ENCODE measurements at places on chromosomes 13 and 19.

DNA sequence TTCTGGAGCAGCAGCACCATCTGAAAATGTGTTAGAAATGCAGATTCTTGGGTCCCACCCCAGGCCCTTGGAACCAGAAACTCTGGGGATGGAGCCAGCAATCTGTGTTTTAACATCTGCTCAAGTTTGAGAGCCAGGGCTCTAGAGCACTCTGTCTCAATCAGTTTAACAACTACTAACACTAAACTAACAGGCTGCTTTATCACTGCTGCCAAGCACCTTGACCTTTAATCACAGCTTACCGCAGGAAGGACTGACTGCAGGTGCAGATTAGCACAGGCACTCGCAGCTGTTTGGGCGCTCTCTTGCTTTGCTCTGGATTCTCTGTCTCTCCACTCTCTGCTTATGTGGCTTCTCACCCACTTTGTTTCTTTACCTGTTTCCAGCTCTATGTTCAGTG, 163.5 kb downstream of the MTUS2 start:
- DNase-seq: no peak

- DNase-seq: no peak
Observed at GRCh38 chr19:1503089-1503924, 9.5 kb downstream of the ADAMTSL5 start.

- no peak for DNase-seq
Observed at GRCh38 chr19:46132508-46133100, 8.1 kb upstream of the IGFL3 start.

GRCh38 chr19:45474606-45475521, 7.1 kb downstream of the FOSB start:
- peak; percentile 31 for DNase-seq

GRCh38 chr13:93435651-93436050, 209.0 kb downstream of the GPC6 start:
- DNase-seq: no peak

DNA sequence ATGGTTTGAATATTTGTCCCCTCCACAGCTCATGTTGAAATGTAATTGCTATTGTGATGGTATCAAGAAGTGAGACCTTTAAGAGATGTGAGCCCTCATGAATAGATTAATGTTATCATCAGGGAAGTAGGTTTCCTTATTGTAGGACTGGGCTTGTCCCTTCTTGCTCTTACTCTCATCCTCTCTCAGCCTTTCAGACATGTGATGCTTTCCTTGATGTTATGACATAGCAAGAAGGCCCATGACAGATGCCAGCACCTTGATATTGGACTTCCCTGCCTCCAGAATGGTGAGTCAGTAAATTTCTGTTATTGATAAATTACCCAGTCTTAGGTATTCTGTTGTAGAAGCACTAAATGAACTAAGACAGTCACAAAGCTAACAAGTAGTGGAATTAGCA, 5.7 kb upstream of the ZMYM2 start:
- no peak for DNase-seq

DNA sequence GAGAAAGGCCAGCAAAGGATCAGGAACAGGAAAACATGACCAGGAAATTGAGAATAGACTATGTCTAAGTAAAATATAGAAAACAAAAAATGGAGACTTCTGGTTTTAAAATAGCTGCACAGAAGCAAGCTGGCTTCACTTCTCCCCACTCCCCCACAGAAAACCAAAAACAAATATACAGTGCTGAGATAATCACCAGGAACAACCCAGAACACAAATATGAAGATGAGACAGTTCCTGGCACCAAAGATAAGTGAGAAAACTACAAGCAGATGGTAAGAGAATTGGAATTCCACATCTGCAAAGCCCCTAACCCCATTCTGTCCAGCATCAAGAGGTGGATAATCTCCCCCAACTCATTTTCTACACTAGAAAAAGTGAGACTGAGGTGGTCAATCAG, 397.7 kb downstream of the SUCLA2 start:
- DNase-seq: no peak

GRCh38 chr19:13611596-13611995, 105.3 kb upstream of the CACNA1A start:
- no peak for DNase-seq

- DNase-seq: no peak
Observed at GRCh38 chr13:79986890-79987289, 354.0 kb downstream of the SPRY2 start.

DNA sequence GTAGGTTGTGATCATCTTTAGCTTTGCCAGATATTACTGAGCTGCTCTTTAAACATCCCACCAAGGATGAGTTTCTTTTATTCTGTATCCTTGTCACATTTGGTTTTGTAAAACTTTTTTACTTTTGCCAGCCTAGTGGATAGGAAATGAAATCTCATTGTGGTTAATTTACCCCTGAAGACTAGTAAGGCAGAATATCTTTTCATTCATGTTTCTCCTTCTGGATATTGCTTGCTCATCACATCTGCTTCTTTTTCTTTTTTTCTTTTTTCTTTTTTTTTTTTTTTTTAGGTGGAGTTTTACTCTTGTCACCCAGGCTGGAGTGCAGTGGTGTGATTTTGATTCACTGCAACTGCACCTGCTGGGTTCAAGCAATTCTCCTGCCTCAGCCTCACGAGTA, 31.3 kb downstream of the SIPA1L3 start:
- DNase-seq: no peak

- DNase-seq: no peak
Observed at GRCh38 chr13:40537146-40537895, 129.1 kb downstream of the FOXO1 start.

GRCh38 chr13:113806526-113806925, 47.5 kb downstream of the TMEM255B start:
- no peak for DNase-seq

DNA sequence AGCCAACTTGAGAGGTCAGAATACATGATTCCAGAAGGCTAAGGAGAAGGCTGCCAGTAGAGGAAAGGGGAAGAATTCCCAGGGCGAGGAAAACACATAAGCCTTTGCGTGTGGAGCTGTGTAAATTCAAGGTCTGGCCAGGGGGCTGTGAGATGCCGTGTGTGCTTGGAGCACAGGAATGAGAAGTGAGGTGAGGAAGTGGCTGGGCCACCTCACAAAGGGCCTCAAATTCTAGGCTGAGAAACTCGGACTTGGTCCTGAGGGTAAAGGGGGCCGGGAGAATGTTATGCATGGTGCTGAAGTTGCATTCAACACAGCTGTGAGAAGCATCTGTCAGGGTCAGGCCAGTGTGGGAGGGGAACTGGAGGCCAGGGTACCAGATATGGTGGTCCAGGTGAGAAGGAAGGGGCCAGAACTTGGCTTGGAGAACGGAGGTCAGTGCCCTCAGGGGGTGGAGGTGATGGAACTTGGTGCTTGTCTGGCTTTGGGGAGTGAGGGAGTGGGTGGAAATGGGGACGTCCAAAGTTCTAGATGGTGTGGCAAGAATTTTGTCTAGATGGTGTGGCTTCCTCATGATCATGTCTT, 4.9 kb upstream of the ZNF580 start:
- DNase-seq: no peak

GRCh38 chr13:23440821-23441618, 7.5 kb upstream of the SACS start:
- no peak for DNase-seq

GRCh38 chr19:3983936-3984583, 1.2 kb downstream of the EEF2 start:
- no peak for DNase-seq

DNA sequence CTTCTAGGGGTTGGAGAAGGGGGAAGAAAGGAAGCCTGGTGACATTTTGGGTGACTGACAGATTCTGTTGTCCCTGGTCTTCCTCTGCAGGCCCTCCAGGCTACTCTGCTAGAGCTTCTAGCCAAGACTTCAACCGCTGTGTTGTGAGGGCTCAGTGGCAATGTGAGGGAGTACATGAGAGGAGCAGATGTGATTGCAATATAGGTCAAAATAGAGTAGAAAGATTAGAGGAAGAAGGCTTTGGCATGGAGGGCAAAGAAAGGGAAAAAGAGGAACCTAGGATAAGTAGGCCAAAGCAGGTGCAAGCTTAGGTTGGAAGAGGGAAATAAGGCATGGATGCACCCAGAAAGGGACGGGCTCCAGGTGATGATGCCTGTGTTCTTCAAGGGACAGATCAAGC, 216.9 kb downstream of the RGCC start:
- DNase-seq: no peak

- no peak for DNase-seq
Observed at GRCh38 chr19:46520616-46521015, 24.9 kb upstream of the PNMA8B start.

DNA sequence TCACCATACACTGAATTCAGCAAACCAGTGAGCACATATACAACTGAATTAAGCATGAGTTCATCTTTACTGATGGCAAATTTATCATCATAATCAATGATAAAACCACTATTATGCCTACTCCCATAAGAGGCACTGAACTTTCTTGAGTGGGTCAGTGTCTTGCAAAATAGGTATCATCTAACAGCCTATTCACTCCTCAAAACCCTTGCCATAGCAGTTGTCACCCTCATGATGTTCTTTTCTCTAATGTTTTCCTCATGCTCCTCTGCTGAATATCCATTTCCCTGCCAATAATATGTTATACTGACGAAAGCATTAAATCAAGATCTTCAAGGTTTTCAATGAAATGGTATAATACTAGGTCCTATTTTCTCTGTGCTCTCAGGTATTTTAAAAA, 5.6 kb downstream of the ARGLU1 start:
- no peak for DNase-seq

- no peak for DNase-seq
Observed at GRCh38 chr19:42292042-42292960, 9.6 kb upstream of the PRR19 start.

- peak; percentile 66 for DNase-seq
Observed at GRCh38 chr13:98416408-98416807, 160.5 kb downstream of the STK24 start.

GRCh38 chr13:31947506-31947905, 84.1 kb upstream of the FRY start:
- no peak for DNase-seq

DNA sequence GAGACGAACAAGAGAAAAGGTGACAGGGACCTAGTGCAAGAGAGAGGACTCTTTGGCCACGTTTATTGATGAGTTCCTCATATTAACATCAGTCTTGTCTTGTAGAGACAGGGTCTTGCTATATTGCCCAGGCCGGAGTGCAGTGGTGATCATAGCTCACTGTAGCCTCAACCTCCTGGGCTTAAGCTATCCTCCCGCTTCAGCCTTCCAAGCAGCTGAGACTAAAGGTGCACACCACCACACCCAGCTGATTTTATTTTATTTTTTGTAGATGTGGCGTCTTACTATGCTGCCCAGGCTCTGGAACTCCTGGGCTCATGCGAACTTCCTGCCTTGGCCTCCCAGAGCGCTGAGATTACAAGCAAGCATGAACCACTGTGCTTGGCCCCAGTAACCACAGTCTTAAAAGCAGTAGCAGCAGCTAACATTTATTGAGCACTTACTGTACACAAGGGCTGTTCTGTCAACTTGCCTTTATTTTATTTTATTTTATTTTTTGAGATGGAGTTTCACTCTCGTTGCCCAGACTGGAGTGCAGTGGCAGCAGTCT, 1.1 kb upstream of the SH2D3A start:
- no peak for DNase-seq

GRCh38 chr13:51562011-51562671, 22.1 kb upstream of the WDFY2 start:
- DNase-seq: no peak

DNA sequence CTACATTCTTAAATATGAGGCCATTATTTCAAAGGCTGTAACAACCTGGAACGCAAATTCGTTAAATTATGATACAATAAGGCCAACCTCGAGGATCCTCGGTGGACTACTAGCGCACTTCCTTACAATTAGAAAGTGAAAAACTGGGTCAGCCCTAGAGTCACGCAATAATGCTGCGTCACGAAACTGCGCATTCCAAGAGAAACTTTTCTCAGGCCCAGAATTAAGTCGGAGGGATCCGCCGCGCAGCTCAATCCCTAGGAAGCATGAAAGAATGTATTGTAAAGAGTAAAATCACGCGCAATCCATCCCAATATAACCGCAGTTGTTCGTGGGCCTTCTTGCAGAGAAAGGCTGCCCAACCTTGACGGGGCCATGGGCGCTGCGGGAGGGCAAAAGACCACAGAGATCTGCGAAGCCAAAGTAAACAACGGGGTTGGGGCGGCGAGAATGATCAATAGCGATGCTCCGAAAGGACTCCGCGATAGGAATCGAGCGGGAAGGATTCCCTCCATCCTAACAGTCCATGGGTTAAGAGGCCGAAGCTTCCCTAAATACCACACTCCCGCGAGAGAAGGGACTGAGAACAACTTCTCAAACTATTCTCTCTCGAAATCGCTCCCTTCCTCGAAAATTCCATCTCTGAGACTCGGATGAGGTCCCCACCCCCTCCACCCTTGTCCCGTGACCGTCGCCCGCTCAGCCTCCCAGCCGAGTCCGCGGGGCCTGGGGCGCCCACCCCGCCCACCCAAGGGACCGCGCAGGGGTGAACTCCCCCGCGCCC, 564 bp downstream of the SPART start:
- peak; percentile 71 for DNase-seq

DNA sequence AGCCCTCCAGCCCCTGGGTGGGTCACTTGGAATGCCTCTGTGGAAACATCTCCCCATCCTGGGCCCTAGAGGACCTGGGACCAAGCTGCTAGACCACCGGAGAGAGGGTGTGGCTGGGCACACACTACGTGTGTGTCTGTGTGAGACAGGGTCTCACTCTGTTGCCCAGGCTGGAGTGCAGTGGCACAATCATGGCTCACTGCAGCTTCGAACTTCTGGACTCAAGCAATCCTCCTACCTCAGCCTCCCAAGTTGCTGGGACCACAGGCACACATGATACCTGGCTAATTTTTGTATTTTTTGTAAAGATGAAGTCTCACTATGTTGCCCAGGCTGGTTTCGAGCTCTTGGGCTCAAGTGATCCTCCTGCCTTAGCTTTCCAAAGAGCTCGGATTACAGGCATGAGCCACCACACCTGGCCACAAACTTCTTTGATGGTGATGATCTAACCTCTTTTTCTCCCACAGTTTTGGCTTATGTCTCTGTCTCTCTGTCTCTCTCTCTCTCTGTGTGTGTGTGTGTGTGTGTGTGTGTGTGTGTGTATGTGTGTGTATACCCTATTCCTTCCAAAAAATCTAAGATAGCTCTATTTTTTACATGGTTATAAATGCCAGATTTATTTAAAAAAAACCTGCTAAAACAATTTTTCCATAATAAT, 32.1 kb upstream of the SLC7A9 start:
- DNase-seq: no peak

- DNase-seq: no peak
Observed at GRCh38 chr19:30620354-30620753, 248.2 kb downstream of the ZNF536 start.

- no peak for DNase-seq
Observed at GRCh38 chr13:94974015-94974951, 261.9 kb upstream of the SOX21 start.

DNA sequence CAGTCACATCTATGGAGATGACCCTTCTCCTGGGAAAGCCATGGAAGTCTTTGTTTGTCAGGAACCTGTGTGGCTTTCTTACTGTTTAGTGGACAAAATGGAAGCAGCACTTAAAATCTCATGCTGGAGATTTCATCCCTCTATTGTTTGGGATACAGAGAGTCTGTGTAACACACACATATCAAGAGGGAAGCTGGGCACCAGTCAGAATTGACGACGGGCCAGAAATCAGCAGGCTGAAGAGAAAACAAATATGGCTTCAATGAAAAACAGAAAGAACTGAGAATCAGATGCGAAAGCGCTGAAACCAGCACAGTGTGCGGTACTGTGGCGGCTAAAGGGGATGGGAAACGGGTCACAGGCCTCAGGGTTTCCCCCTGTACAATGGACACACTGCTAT, 72.2 kb upstream of the WASF3 start:
- DNase-seq: no peak

GRCh38 chr19:2116507-2116906, 19.8 kb downstream of the IZUMO4 start:
- no peak for DNase-seq

Measured in urinary bladder (tissue), 4 donors.